ENCODE measurements at places on chromosomes 6 and 20. TPM values are rescaled to one million over a fixed set of nuclear protein-coding genes. Genes with fewer than 3 reads are reported as not detected.
A peak's percentile ranks its signal among the peaks of the same experiment; 100 is the strongest.

DNA sequence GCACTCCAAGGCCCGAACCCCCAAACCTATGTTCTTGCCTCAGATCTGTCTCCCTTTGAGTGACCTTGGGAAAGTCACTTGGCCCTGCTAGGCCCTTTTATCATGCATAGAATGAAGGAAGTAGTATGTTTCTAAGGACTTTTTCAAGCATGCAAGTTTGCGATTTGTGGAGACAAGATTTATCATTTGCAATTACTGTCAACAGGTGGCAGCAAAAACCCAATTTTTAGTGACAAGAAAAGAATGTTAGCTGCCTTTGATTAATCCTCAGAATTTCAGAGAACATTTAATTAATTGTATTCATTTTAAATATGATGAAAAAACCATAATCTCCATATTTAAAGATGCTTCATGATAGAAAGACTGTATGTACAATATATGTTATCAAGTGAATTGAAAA is 28.3 kb upstream of the PREP start:
- peak; percentile 63 for DNase-seq

DNA sequence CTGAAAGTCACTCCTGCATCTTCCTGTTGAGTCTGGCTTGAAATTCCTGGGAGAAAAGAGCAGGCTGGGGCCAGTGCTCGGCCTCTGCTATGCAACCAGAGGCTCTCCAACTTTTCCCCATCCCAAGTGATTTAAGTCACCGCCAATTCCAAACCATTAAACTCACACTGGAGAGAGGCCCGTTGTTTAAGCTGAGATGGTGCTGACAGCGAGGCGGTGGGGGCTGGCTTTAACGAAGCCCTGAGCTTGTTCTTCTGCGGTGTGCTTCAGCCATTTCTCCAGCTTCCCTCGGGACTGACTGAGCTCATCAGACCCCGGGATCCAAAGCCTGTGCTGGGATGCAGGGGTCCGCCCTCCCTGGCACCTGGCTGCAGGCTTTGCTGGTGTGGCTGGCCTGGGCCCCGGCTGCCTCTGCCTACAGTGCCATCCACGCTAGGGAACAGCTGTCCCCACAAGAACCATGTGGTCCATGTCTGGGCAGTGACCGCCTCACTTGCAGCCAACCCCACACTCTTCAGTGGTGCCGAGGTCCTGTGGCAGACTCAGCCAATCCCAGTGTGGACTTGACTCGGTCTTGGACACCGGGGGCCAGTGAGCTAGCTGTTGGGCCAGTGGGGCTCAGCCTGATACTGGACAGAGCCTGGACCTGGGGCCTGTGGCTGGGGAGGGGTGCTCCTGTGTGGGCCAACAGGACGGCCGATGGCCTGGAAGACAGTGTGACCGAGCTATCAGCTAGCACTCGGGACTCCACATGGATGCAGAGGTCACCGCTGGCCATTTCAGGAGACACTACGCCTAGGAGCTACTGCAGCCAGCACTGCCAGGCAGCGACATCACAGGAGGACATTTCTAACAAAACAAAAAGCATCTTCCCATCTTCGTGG is 21.2 kb downstream of the RAMACL start:
- no peak for DNase-seq

DNA sequence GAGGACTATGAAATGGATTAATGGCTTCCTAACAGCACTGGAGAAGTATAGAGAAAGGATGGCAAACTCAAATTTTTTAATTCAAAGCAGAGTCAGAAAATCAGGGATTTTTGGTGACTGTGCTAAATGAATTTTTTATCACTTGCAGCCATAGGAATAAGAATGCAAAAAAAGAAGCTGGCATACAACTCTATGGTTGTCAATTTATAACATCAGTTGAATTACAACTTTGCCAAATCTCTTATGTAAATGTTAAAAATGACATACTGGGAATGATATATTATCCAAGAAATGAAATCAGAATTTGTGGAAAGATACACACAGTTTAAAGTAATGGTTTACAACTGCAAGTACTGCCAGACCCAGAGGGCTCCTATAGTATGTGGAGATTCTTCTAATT is 106.5 kb downstream of the HTR1B start:
- no peak for DNase-seq

DNA sequence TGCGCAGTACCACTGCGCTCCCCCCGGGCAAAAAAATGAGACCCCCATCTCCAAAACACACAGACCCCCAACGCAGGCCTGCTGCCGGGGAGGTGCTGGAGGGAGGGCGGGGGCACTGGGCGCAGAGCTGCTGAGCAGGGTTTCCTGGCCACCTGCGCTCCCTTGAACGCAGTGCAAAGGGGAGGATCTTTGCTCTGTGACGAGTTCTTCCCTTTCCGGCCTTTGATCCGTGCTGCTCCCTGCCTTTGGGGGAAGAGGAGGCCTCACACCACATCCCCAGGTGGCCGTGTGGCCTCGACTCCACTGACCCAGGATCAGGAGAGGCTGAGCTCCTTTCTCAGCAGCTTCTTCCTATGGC is 8.9 kb upstream of the COL20A1 start:
- DNase-seq: no peak

DNA sequence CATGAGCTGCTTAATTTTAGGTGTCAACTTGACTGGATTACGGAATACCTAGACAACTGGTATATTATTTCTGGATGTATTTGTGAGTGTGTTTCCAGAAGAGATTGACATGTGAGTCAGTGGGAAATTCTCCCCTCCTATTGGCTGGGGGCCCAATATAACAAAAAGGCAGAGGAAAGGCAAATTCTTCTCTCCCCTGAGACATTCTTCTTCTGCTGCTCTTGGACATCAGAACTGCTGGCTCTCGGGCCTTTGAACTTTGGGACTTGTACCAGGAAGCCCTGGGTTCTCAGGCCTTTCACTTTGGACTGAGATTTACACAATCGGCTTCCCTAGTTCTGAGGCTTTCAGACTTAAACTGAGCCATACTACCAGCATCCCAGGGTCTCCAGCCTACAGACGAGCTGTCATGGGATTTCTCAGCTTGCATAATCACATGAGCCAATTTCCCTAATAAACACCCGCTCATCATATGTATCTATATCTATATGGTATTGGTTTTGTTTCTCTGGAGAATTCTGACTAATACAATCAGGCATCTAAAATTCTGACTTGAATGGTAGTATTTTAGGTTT is 7.6 kb upstream of the BTN3A3 start:
- no peak for DNase-seq

- no peak for DNase-seq
Measured at GRCh38 chr6:163627274-163628062, 212.9 kb downstream of the QKI start.

- peak; percentile 17 for DNase-seq
Measured at GRCh38 chr6:146339716-146340115, 203.9 kb upstream of the RAB32 start.

- DNase-seq: no peak
Measured at GRCh38 chr6:138104618-138105213, 2.5 kb downstream of the PERP start.

GRCh38 chr6:149410557-149410956 is 10.5 kb downstream of the SUMO4 start:
- DNase-seq: no peak

- DNase-seq: peak; percentile 68
Measured at GRCh38 chr6:90940812-90941481, 354.1 kb upstream of the MAP3K7 start.

GRCh38 chr6:37865504-37865903 is 46.0 kb downstream of the ZFAND3 start:
- DNase-seq: no peak

DNA sequence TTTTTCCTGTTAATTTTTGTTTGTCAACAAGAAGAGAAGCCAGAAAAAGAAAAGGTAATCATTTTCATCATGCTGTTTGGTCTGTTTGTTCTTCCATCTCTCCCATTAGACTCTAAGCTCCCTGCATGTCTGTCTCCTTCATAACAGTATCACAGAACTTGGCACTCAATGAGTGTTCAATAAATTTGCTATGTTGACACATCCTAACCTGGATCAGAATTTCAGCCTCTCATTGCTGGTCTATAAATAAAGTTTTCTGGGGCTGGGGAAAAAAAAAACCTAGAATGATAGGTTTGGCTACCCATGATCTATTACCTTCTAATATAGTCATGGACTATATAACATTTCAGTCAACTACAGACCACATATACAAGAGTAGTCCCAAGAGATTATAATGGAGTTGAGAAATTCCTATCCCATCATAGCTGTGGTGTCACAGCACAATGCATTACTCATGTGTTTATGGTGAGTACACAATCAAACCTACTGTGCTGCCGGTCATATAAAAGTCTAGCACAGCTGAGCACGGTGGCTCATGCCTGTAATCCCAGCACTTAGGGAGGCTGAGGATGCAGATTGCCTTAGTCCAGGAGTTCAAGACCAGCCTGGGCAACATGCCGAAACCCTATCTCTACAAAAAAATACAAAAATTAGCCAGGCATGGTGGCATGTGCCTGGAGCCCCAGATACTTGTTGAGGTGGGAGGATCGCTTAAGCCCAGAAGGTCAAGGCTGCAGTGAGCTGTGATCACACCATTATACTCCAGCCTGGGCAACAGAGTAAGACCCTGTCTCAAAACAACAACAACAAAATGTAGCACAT is 5.9 kb downstream of the NUDT3 start:
- no peak for DNase-seq

- DNase-seq: no peak
Measured at GRCh38 chr6:164826831-164827468, 482.5 kb downstream of the C6orf118 start.

DNA sequence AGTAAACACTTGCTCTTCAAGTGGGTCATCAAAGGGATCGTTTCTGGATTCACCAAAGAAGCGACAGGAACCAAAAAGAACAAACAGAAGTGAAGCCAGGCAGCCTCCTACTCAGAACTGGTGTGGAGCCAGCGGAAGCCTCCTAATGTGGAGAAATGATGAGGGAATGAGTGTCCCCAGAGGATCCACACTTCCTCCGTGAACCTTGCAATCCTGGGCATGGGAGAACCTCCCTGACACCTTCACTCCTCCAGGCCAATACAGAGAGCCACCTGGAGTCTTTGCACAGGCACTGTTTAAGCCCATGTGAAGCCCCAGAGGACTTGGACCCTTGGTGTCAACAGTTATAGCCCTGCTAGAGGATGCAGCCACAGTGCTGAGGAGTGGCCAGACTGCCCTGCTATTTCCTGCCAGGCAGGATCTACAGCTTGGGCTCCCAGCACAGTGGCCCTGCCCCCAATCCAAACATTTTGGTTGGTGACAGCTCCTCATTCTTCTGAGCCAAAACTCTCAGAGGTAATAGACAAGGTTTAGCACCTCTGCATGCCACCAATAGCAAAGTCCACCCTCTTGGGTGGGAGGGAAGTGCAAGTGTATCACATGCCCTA is 23.2 kb upstream of the SERINC1 start:
- peak; percentile 33 for DNase-seq

- no peak for DNase-seq
Measured at GRCh38 chr6:110049696-110050439, 71.8 kb downstream of the GPR6 start.

DNA sequence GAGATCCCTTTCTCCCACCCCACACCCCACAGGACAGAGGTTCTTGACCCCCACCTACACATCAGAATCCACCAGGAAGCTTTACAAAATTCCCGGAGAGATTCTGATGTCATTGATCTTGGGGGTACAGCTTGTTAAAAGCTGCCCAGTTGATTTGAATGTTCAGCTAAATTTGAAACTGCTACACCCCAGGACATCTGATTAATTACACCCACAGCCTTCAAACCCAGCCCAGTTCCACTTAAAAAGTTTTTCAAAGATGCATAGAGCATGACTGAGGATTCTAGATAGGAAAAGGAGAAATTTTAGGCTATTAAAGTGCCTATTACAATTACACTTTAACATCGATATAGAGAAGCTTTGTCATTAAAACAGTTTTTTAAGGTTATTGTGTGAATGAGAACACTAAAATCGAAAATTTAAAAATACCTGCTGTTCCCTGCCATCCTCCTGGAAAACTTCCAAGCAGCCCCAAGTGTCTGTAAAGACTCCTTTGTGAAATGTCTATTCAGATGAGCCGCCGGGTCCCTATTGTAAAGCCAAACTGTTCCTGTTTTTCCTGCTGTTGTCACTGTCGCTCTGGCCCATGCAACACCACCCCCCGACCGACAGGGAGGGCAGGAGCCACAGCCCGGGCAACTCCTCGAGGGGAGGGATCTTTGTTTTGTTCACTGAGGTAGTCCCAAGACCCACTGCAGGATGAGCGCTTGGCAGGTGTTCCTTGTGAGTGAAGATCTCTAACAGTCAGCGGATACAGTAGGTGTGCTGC is 132.5 kb upstream of the PHACTR3 start:
- no peak for DNase-seq

DNA sequence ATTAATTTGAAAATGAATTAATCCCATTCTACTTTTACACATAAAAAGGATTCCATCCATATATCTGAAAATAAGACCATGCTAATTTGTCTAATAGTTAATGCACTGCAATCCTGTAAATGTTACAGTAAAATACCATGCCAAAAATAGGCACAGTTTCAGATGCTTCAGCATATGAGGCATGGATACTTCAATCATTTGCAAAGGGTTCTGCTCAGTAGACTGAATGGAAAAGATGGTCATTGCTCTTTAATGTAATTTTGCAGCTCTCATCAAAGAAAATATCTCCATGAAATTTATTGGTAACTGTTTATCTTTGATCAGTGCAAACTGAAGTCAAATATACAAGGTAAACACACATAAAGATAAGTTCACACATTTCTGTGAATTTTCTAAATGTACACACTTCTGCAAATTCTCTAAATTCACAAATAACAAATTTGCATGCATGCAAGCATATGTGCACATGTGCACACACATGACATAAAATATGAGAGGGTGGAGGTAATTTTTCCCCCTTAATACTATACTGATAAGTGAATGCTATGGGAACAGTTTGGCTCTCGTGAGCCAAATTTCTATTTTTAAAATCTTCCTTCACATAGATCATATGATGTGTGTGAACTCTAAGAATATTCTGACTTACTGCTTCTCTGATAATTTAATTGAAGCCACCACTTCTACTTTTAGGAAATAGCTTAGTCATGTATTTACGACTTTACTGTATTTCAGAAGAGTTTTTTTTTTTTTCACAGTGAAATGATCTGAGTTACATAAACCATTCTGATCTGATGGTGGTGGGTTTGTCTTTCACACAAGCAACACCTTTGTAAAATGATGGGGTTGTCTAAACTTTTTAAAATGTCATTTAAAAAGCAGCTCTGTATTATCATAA is 996.8 kb upstream of the CITED2 start:
- no peak for DNase-seq

- DNase-seq: no peak
Measured at GRCh38 chr6:132188556-132189264, 212.6 kb downstream of the MOXD1 start.

The ZSWIM3 gene
- 2.9 TPM for total RNA-seq

The TMEM74B gene
- 8.9 TPM for total RNA-seq

The OR2J1 gene
- total RNA-seq: not detected

The AAR2 gene
- total RNA-seq: 61.5 TPM

The BPIFB2 gene
- total RNA-seq: not detected

The PTPRK gene
- total RNA-seq: 127 TPM

The HLA-DQA1 gene
- not detected for total RNA-seq

The WFDC10B gene
- total RNA-seq: not detected

The ABHD12 gene
- total RNA-seq: 93.6 TPM

The SLC22A16 gene
- not detected for total RNA-seq

The HLA-DQB1 gene
- total RNA-seq: not detected

The TNNC2 gene
- total RNA-seq: 0.15 TPM

The CTCFL gene
- total RNA-seq: not detected

Data from HT-29 (cell line).